ENCODE measurements at places on chromosomes 12 and 14.
A peak's percentile ranks its signal among the peaks of the same experiment; 100 is the strongest.

GRCh38 chr12:6390084-6390799 is 6.3 kb downstream of the LTBR start:
- no peak for DNase-seq

- DNase-seq, result no peak
Measured at GRCh38 chr12:4584281-4584680, 22.3 kb downstream of the DYRK4 start.

DNA sequence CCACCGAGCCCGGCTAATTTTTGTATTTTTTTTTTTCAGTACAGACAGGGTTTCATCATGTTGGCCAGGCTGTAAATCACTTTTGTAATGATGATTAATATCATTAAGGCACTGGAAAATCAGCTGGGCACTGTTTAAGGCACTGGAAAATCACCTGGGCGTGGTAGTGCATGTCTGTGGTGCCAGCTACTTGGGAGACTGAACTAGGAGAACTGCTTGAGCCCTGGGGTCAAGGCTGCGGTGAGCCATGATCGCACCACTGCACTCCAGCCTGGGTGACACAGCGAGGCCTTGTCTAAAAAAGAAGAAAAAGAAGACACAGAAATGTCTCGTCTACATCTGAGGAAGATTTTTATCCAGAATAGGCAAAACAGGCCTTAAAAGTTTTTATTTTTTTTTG is 12.7 kb downstream of the SLC11A2 start:
- no peak for DNase-seq

DNA sequence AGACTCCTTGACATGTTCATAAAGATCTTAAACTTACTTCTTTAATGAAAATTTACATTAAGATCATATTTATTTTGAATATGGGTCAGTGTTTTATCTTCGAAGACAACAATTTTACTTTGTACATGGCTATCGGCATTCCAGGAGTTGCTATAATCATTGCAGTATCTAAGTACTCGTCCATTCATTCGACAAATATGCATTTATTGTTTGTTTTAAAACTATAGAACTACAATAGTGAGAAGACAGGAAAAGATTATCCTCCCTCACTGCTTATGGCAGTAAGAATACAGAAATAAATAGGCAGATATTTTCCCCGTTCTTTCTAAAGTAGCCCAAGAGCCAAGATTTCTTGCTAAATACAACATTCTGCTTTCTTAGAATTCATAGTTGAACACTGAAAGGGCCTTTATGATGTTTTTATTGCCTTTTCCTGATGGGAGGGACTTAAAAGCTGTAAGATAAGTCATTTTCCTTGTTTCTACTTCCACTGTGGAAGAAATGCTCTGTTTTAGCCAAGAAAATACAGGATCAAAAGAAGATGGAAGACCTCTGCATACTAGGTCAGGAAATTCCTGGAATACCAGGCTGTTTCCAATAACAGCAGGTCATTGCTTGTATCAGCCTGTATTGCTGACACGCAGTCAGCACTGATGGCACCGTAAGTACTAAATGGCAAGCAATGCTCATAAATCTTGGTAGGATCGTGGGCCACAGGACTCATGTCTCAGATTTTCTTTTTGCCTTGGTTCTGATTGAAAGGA is 521.0 kb upstream of the ATP2B1 start:
- DNase-seq, result no peak

- DNase-seq, result peak; percentile 55
Measured at GRCh38 chr12:49671031-49671765, 36.0 kb downstream of the FMNL3 start.

GRCh38 chr14:34835312-34835711 is 39.8 kb downstream of the BAZ1A start:
- DNase-seq, result no peak

- no peak for DNase-seq
Measured at GRCh38 chr14:34502001-34502400, 37.5 kb downstream of the EAPP start.

- DNase-seq, result no peak
Measured at GRCh38 chr14:98182393-98183055, 1089.5 kb downstream of the BCL11B start.

- DNase-seq, result no peak
Measured at GRCh38 chr12:86249851-86250250, 6.3 kb downstream of the MGAT4C start.

- DNase-seq, result no peak
Measured at GRCh38 chr14:63860146-63860545, 7.3 kb downstream of the SYNE2 start.

GRCh38 chr12:47987411-47988072 is 16.7 kb downstream of the COL2A1 start:
- no peak for DNase-seq

DNA sequence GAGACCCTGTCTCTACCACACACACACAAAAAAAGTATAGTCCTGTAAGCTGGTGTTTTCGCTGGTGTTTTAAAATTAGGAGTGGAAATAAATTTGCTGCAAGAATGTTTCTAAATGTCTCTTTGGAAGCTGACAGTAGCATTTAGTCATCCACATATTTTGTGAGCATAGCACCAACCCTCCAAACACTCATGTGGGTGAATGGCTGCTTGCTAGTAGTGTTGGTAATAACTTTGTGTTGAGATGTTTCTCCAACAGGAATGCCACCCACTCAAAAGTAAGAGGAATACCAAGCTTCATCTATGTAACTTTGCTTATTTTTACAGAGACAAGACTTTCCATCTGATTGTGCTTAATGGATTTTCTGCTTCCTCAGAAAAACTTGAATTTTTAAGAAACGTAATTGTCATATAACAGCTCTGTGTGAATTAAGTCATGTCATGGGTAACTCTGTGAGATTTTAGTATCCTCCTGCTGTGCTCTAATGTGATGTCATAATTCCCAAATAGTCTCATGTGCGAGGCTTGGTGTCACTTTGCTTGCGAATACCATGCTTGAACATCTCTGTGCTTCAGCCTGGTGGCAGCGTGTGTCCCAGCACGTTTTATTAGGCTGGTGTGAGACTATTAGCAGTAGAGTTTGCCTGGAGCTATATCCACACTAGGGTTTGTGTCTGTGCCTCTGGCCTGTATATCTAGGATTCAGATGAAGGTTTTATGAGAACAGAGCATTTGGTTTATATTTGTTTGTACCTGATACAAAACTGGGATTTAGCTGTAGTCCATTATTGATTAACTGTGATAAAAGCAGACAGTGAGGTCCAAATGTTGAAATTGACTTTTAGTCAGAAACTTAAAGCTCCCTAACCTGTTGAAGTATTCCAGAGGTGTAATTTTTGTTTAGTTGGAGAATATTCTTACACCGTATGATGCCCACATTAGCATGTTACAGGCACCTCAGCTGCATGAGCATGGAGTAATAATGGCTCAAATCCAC is 80.5 kb downstream of the FBXW8 start:
- DNase-seq, result no peak

DNA sequence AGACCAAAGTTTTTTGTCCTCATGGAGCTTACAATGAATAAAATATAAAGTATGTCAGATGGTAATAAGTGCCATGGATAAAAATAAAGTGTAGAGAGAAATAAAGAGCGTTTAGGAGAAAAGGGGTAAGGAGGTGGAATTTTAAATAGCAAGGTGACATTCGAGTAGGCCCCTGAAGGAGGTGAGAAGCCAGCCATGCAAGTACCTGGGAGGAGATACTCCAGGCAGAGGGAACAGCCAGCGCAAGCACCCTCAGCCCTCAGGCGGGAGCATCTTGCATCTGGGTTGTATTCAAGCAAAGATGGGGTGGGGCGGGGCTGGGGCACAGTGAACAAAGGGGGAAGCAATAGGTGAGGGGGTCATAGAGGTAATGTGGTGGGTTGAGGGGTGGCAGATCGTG is 4.3 kb downstream of the TBC1D30 start:
- no peak for DNase-seq

DNA sequence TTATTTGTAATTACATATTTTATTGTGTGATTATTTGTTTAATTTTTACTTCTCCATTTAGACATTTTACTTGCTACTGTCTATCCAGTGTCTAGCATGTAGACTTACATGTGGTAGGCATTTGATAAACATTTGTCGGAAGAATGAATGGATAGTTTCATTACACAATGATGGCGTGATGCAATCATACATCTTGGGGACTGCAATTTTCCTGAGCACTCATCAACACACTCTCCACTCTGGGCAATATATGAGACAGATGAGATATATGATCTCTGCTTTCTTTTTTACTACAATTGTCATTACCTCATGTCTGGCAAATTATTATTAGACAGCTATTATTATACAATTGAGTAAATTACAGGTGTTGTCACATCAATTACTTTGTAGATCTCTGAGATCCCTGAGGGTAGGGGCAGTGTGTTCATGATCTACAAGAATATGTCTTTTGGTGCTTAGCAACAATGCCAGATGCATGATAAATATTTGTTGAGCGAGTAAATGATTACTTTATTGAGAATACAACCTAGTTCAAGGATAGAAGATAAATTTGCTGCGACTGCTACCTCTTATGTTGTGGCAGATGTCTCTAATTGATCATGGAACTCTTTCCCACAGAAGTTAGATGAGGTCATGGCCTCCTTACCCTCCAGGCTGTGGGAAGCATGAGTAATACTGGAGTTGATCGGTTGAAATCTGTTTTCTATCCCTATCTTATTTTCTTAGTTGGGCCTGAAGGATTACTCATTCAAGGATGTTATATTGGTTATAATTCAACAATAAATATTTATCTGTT is 416.0 kb downstream of the LRIG3 start:
- no peak for DNase-seq
